ENCODE measurements at places on chromosomes 1 and 21.

DNA sequence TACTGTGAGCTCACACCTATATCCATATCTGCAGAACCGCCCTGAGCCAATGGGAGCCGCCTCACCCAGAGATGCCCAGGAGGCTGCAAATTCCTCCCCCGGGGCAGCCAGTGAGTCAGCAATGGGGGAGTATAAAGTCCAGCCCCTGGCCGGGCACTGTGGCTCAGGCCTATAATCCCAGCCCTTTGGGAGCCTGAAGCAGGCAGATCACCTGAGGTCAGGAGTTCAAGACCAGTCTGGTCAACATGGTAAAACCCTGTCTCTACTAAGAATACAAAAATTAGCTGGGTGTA lies 5.0 kb upstream of the CLCNKB start:
- no peak for DNase-seq

DNA sequence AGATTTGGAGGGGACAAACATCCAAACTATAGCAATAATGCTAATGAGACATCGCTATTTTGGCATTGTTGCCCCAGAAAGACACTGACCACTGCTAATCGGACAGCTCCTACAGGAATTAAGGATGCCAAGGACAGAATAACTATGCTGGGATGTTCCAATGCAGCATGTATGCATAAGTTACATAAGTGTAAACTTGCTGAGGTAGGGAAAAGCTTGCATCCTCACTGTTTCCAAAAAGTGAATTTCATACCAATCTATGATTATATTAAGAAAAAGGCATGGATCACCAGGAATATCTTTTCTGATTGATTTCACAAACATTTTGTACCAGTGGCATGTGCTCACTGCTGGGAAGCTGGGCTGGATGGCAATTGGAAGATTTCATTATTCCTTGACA lies 45.8 kb upstream of the RALGPS2 start:
- DNase-seq: no peak

- DNase-seq: no peak
Measured at GRCh38 chr1:35925741-35926140, 5.2 kb upstream of the AGO3 start.

DNA sequence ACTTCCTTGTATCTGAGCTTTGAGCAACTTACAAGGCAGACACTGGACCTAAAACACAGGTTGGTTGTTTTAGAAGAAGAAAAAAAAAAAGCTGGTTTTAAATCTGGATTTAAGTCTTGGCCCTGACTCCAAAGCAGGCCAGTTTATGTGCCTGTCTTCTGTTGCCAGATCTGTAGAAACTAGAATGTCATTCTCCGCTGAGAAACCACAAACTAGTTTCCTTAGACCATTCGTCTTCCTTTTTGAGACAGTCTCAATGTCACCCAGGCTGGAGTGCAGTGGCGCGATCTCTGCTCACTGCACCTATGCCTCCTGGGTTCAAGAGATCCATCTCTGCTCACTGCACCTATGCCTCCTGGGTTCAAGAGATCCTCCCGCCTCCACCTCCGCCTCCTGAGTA lies 33.9 kb downstream of the APP start:
- no peak for DNase-seq

GRCh38 chr1:3907621-3908165 lies 7.6 kb upstream of the C1orf174 start:
- no peak for DNase-seq

DNA sequence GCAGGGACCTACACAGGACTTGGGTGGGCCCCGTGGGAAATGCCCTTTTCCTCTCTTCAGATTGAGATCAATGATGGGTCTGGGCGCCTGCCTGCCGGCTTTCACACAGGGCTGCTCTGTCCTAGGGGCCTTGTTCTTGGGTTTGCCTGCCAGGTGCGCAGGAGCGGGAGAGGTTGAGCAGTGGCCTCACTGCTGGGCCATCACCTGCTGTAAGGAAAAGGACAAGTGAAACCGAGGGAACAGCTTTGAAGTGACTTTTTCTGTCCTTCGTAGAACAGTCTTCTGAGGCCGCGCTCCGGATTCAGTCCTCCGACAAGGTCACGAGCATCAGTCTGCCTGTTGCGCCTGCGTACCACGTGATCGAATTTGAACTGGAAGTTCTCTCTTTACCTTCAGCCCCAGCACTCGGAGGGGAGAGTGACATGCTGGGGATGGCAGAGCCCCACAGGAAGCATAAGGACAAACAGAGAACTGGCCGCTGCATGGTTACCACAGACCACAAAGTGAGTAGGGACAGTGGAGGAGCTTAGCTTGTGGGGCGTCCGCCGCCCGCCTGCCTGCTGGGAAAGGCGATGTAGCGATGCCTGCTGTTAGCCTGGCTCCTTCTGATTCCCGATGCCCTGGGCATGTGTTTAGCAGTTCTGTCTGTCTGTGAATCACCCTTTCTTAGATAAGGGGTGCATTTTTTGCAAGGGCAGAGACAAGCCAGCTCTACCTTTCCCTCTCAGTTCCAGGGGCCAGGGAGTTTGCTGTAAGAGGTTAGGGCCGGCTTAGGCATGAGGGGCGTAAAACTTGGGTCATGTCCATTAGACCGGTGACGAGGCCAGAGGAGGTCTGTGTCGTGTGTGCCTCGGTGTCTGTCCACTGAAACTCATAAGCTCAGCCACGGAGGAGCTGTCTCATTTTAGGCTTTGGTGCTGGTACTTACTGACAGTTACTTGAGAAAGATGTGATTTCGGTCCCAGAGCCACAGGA lies 19.5 kb upstream of the PWP2 start:
- no peak for DNase-seq

- no peak for DNase-seq
Measured at GRCh38 chr1:8343464-8344001, 25.6 kb downstream of the SLC45A1 start.

DNA sequence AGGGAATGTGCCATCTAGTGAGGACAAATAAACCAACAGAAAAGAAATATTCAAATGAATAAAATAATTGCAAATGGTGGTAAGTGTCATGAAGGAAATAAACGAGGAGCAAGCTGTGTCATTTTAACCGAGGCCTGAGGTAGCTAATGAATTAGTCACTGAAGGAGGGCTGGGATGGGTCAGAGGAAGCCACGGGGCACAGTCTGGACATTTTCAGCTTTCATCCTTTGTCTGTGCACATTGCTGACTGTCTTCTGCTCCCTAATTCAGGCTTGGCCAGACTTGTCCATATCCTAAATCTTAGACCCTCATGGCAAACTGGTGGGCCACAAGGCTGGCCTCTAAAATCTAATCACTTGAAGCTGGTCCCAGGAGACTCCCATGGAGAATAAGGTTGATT lies 138.4 kb downstream of the RHOU start:
- no peak for DNase-seq

DNA sequence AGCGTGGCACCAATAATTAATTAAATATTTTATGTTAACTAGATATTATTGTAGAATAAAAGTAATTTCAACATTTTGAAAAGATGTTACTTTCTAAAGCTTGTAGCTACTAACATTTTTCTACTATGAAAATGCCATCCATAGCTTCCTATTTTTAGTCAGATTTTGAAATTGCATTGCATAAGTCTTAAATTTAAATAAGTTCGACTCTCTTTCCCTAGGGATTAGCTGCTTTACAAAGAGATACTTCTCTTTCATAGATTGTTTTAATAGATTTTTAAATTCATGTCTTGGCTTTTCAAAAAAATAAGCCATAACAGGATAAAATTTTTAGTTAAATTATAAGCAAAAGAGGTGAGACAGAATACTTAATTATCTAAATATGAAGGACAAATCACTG lies 1279.6 kb downstream of the KCNT2 start:
- DNase-seq: no peak

GRCh38 chr1:108814343-108815125 lies 42.4 kb downstream of the AKNAD1 start:
- no peak for DNase-seq

- DNase-seq: no peak
Measured at GRCh38 chr21:41715649-41716281, 51.1 kb downstream of the RIPK4 start.

DNA sequence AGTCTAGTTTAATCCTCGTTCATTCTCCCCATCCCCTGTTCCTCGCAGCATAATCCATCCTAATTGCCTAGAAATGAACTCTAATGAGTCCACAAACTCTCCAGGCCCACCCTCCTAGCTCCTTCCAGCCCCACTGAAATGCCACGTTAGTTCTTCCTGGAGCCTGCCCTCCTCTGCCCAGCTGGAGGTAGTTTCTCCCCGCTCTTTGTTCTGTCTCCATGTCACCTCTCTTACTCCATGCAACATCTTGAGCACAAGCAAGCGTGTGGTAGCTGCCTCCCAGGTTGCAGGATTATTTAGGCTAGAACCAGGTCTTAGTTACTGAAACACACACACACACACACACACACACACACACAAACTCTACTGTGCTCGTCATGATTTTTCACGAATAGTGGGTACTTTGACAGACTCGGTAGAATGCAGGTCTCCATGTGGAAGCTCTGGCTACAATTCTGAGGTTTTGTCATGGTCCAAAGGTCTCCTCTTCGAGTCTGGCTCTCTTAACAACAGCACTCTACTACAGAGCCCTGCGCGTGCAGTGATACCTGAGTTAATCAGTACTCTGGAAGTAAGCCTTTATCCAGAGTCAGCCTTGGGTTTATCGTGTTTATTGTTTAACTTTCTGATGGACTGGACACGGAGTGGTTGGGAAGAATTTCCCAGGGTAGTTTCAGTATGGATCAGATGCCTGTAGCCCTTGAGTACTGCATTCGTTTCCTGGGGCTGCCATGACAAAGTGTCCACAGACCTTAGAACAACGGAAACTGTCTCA lies 27.5 kb downstream of the HUNK start:
- DNase-seq: no peak

GRCh38 chr1:39021426-39021825 lies 4.7 kb upstream of the NDUFS5 start:
- no peak for DNase-seq

DNA sequence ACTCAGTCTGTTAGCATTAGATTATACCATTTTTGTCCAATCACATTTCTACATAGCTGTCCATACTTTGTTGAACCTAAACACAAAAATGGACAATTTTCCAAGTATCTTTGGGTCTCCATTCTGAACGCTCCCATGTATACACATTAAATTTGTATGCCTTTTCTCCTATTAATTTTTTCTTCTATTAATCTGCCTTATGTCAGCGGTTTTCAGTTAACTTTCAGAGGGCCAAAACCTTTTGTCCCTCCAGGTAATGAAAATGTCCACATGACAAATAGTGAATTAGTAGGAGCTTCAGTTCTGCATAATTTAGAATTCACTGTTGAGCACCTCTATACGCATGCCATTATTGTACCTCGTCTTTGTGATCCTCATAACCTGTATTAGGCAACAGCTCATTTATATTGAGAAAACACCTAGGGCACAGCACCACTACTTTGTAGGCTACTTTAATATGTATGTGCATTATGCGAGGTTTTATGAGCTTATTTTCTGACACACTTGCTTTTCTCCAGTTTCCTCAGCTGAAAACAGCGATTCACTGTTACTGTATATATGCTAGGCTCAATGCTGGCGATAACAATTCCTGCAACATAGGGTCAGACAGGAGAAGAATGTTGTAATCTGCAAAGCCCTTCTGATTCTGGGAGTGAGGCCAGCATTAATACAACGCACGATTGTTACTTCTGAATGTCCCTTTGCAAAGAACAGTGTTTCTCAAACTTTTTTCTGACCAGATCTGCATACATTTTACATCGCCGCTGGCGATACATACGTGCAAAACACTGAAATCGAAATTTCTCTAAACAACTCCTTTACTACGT lies 1.1 kb upstream of the ABCD3 start:
- no peak for DNase-seq

- DNase-seq: no peak
Measured at GRCh38 chr1:233695901-233696300, 82.0 kb downstream of the KCNK1 start.

- no peak for DNase-seq
Measured at GRCh38 chr1:15691434-15692032, 7.4 kb downstream of the PLEKHM2 start.

- DNase-seq: no peak
Measured at GRCh38 chr1:32276032-32276782, 15.7 kb upstream of the HDAC1 start.

- no peak for DNase-seq
Measured at GRCh38 chr1:12320486-12320885, 90.7 kb downstream of the VPS13D start.

DNA sequence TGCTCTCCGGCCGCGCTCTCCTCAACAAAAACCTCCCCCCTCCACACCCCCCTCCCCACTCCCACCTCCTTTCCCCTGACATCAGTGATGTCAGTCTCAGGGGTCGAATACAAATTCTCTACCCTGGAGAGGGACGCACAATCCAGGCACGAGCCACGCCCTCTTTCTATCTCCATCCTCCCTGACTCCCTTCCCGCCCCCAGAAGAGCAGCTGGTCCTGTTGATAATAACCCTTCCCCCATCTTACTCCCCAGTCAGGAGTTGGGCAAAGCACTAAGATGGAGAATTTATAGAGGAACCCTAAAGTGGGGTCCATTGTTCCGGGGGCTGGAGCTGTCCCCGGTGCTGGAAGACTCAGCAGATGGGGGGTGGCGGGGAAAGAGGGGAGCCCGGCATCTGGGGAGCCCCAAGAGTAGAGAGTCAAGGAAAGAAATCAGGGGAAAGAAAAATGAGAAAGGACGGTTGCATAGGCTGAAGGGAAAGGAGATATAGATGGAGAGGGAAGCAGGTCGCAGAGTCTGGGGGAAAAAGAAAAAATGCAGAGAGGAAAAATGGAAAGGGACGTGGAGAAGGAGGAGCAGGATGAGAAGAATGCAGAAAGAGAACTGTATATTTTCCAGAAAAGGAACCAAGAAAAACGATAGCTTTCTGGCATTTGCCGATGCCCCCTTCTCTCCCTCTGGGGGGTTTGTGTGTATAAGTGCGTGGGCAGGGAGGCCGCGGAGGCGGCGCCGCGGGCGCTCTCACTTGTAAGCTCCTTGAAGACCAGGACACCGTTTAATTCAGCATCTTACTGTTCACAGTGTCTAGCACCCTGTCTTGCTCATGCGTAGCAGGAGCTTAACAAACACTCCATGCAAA lies at the start of gene CELF3:
TSS of gene CELF3 (minus strand) at position 33 of the 861 bp plus-strand sequence. CDS start 783 bp downstream, outside the sequence.
- DNase-seq: peak; percentile 21

DNA sequence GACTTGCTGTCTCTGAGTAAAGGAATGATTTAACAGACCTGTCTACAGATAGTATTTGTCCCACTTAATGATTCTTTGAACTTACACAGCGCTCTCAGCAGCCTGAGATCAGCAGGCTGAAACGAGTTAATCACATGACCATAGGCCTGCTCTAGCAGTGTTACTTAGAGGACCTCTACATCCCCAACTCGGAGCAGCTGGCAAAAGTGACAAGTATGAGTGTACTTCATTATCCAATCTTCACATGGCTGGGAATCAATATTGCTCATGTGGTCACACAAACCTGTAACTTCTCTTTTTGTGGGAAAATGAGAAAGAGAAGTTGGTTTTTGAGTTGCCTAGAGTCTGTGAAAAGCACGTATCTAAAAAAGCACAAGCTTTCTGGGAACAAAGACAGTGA lies 11.4 kb upstream of the ATP13A2 start:
- DNase-seq: no peak

DNA sequence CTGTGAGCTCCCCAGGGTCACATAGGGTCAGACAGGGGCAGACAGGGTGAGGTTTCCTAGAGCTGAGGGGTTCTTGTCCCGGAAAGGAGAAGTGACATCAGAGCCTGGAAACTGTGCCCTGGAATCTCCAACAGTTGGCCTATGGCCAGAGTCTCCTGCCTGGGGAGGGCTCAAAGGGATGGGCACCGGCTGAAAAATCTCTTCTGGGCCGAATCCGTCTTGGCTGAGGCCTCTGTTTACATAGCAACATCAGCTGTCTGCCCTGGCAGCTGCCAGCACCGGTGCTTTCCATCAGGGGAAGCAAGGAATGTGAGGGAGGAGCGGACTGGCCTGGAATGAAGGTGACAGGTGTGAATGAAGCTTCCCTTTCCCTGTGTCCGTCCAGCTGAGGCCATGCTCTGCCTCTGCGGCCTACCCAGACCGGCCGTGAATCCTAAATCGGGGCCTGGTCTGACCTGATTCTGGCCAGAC lies 30.7 kb downstream of the VASH2 start:
- no peak for DNase-seq

All from activated CD4-positive, alpha-beta T cell treated with anti-CD3 and anti-CD28 coated beads for 48 hours (primary cell).